ENCODE measurements at places on chromosomes 7 and 10. TPM values are rescaled to one million over a fixed set of nuclear protein-coding genes. Genes with fewer than 3 reads are reported as not detected.

DNA sequence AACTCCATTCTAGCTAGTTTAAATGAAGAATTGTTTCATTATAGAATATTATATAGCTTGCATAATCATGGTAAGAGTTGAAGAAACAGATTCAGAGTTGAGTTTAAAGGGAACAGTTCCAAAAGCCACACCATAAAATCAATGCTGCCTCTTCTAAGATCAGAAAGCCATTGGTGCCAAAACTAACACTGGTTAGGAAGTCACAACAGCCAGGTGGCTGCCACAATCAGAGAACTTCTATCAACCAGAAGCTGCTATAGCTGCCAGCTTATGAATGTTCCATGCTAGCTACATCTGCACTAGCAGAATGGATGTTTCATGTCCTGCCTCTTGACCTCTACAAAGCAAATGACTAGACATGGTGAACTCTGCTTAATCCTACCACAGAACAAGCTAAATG lies 583.1 kb upstream of the LRRN3 start:
- no peak overlapping the region for H3K27ac ChIP-seq
- H3K36me3 ChIP-seq: no peaks in the 10 kb centered on the region
- H3K4me1 ChIP-seq: no peaks in the 10 kb centered on the region

DNA sequence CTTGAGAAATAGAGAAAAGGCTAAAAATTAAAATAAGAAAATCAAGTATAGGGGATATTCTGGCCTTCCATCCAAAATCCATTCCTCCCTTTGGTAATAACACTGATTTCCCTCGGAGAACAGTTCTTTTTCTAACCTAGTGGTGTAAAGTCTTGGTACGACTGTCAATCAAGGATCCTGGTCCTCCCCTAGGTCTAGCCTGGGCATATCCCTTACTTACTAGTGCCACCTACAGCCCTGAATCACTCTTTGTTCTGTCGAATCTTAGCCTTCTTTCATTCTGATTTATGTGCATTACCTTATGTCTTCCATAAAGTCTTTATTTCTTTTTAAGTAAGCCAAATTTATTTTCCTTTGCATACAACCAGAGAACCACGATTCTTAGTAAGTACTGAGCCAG lies 298.7 kb upstream of the LRRTM3 start:
- no peak overlapping the region for H3K27ac ChIP-seq
- peaks cover 9% of the 10 kb centered on the region for H3K4me1 ChIP-seq

DNA sequence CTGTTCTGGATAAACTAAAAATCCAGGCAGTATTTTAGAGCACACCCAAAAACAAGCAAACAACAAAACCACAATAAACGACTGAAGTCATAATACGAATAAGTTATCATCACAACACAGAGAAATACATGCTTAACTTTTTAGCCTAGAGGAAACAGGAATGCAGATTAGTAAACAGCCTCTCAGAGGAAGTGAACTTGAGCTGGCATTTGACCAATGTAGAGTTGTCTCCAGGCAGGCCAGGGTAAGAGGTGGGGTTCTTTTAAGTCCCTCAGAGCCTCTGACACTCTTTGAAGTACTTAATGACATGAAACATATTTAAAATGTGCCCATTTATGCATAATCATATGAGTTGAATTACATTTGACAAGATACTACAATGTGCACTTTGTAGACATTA lies 43.3 kb upstream of the PLXDC2 start:
- no peak overlapping the region for H3K27ac ChIP-seq
- no peaks in the 10 kb centered on the region for H3K36me3 ChIP-seq
- H3K4me3 ChIP-seq: no peak overlapping the region

DNA sequence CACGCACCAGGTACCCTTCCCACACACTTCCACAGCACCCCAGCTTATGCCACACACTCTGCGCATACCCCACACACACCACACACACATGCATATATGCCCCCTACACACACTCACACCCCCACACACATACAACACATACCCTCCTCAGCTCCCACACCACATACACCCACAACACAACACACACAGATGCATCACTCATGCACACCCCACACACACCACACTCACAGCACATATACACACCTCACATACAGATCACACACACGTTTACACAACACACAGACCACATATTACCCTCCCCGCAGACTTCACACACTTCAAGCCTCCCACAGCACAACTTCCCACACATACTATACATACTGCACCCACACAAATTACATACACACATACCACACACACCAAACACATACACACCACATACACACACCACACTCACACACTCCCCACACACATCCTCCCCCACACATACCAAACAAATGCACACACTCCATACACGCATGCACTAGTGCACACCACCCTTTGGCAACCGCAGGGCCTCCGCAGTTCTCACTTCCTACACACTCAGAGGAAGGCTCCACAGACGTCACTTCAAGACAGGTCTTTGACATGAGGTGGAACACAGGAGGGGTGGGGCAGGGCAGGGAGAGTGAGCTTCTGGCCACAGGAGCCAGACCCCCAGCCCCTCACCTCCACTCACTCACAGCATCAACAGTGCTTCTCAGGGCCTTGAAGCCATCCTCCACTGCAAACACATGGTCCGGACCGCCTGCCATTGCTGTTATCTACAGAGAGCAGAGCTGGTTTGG lies 18.5 kb upstream of the ANTXRL start:
- no peaks in the 10 kb centered on the region for H3K36me3 ChIP-seq
- peak; percentile 45 for DNase-seq
- H3K4me3 ChIP-seq: no peak overlapping the region
- H3K4me1 ChIP-seq: no peaks in the 10 kb centered on the region

DNA sequence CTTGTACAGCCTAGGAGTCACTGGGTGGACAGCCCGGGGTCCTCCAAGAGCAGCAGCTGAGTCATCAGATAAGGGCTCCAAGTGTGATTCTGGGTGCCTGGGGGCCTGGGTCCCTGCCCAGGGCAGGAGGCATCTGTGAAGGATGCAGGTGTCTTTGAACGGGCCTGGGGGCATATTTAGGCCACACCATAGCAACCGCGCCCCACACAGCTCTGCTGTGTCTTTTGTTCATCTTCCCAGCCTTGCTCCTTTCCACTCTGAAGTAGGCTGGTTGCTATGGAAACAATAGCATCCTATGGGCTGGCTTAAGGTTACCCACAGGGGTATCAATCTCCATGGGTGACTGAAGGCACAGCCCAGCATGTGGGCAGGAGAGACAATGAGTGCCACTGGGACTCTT lies 324.7 kb downstream of the TCERG1L start:
- no peaks in the 10 kb centered on the region for H3K4me1 ChIP-seq
- no peaks in the 10 kb centered on the region for H3K36me3 ChIP-seq
- H3K27ac ChIP-seq: no peak overlapping the region
- no peak overlapping the region for H3K4me3 ChIP-seq
- peaks cover 11% of the 10 kb centered on the region for H3K27me3 ChIP-seq

GRCh38 chr10:125238682-125239081 lies 78.3 kb upstream of the CTBP2 start:
- no peak for DNase-seq
- no peaks in the 10 kb centered on the region for H3K27me3 ChIP-seq
- peaks cover 3% of the 10 kb centered on the region for H3K36me3 ChIP-seq
- peaks cover 2% of the 10 kb centered on the region for H3K4me1 ChIP-seq

DNA sequence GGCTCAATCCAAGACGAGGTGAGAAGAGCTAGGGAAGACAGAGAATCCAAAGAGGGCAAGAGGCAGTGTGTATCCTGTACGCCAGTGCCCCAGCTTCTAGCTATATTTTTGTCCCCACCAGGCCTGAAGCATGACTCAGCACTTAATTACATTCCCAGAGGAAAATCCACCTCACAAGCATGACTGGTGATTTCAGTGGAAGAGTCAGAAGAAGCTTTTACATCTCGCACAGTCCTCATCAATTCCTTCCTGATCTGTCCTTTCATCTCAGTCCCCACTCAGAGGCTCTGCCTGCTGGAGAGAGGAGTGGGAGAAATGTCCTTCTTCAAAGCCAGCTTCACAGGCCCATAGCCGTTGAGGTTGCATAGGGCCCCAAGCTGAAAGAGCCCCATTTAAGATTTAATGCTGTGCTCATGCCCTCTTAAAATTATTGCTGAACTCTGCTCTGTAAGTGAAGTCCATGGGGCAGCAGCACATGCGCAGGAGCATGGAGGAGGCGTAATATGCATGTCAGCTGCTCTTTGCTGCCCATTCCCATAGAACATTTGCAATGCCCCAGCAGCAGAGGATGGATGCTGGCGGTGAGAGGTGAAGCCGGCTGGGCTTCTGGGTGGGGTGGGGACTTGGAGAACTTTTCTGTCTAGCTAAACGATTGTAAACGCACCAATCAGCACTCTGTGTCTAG lies 39.0 kb upstream of the AOAH start:
- no peaks in the 10 kb centered on the region for H3K27me3 ChIP-seq
- H3K27ac ChIP-seq: no peak overlapping the region
- H3K36me3 ChIP-seq: no peaks in the 10 kb centered on the region
- no peak for DNase-seq

DNA sequence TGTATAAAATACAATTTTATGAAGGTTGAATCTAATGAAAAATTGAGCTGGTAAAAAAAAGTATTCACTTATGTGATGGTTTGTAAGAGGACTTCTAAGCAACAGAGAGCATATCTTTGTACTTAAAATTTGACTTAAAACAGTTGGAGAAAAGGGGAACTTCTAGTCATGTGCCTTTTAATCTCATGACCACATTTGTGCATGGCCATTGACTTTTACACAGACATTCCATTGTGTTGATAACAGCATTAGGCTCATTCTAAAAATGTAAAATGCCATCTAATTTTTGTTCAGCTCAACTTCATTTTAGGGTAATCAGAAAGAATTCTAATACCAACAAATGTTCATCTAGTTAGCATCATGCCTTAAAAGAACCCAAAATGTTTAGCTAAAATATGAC lies 119.9 kb downstream of the HPSE2 start:
- no peak overlapping the region for H3K4me3 ChIP-seq
- no peaks in the 10 kb centered on the region for H3K27me3 ChIP-seq
- DNase-seq: no peak
- no peaks in the 10 kb centered on the region for H3K4me1 ChIP-seq
- no peak overlapping the region for H3K27ac ChIP-seq

MICALL2 gene
- 5.6 TPM for total RNA-seq

SRRM3 gene
- total RNA-seq: 8.4 TPM

SPDYE5 gene
- total RNA-seq: not detected

MYOZ1 gene
- total RNA-seq: 0.36 TPM

RET gene
- total RNA-seq: 8.2 TPM
